ENCODE measurements at places on chromosomes 5 and 9.

DNA sequence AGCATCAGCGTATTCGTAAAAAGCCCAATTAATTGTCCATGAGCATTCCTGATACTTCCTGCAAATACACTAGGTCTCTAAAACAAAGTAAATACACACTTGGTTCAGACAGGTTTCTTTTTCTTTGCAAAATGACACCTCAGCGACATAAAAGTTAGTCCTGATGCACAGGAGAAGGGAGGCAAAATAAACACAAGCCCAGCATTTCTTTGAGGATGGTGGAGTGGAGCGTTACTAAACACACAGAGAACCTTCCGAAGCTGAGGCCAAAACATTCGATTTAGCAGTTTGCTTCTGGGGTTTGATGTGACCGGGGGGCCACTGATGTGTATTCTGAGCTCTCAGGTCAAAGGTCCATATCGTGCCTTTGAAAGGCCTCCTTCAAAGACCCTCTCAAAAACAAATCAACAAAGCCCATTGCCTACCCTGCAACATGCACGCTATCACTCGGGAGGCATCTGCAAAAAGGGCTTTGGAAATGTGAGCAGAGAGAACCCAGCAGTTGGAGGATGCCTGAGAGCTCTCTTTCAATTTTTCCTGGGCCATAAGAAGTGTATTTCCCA is 268.4 kb upstream of the PANK3 start:
- no peak for DNase-seq

GRCh38 chr5:159179529-159180305 is 29.6 kb downstream of the RNF145 start:
- DNase-seq: no peak

- DNase-seq: no peak
Measured at GRCh38 chr5:66516550-66516949, 79.6 kb upstream of the MAST4 start.

DNA sequence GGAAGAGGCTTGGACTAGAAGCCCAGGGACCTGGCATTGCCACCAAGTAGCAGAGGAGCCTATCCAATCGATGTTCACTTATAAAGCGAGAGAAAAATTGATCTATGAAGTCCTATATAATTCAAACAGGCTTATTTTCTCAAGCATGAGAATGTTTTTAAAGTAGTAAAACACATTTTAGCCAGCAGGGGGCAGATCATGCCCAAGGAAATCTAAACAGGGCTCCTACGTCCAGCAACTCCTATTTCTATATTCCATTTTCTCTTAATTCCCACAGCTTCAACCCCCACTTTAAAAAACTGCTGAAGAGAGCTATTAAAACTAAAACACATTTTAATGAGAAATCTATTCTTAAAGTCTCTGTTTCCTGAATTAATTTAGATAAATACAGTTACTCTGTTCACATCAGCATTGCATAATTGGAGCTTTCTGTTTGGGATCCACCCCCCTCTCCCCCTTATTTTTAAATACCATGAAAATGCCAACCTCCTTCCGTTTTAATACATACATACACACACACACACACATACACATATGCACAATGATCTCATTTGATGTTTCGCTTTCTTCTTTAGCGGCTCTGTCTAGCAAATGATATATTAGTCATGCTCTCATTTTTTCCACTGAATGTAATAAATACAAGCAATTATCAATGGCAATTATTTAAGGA is 144.9 kb downstream of the MYO10 start:
- peak; percentile 49 for DNase-seq

DNA sequence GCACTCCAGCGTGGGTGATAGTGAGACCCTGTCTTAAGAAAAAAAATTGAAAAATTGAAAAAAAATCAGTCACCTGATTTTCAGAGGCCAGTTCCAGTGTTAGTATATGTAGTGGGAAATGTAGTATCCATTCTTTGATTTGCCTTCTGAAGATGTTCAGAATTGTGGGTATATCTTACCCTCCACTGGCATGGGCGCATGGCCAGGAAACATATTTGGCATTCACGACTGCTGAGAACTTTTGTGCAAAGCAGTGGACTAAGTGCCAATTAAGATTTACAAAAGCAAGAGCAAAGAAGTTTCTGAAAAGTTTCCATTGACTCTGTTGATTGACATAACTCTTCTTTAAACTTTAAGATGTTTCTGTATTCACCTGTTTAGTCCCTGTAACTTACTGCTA is 2.4 kb downstream of the CAVIN4 start:
- DNase-seq: no peak

DNA sequence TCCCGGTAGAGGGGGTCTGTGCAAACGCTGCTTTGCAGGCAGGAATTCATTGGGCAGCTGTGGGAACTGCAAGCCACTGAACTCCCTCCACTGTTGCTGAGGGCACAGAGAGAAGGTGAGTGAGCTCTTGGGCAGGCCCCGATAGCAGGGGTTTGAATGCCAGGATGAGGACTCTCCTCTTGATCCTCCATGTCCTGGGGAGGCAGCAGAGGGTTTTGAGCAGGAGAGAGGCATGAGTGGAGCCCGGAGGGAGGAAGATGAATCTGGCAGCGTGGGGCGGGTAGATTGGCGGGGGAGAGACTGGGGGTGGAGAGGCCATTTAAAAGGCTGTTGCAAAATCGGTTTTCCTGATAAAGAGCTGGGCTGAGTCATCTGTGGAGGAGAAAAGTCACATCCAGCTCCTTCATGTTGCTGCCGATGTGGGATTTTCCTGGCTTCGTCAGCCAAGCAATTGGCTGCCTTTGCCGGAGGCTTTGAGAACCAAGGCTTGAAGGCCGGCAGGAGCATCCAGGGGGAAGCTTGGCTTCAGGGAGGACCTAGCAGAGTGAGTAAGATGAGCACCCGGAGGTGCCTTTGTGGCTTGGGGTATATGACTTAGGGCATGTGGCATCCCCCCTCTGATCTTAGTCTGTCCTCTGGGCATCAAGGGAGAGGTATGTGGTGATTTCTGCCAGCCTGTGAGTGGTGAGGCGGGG is at the start of gene SYNPO:
TSS of gene SYNPO (plus strand) at position 350 of the 695 bp plus-strand sequence. CDS start 7,616 bp downstream, outside the sequence.
- DNase-seq: no peak

GRCh38 chr5:62732677-62733121 is 154.1 kb downstream of the LRRC70 start:
- DNase-seq: no peak

DNA sequence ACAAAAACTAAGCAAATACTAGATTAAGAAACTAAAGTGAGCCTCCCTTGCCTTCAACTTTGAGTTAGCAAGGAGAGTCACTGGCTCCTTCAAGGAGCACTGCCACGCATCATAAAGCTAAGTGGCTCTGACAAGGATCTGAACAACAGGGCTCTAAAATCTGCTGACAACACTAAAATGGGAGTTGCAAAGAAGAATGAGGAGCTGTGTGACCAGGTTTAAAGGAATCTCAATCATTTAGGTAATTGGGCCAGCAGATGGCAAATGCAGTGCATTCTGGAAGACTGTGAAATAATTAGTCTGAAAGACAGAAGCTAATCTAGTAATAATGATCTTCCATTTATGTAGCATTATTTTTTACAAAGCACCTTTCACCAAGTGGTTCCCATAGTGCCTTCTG is 297.0 kb upstream of the TAS2R1 start:
- no peak for DNase-seq

Data from left renal pelvis (tissue), 4 donors.